DMS79 (cell line): ENCODE measurements at places on chromosomes 11 and 22.

- DNase-seq = no peak
Measured at GRCh38 chr11:34613552-34614056, 7.3 kb upstream of the EHF start.

GRCh38 chr22:23882370-23882769 lies 11.8 kb upstream of the MIF start:
- DNase-seq = no peak

- no peak for DNase-seq
Measured at GRCh38 chr11:5553343-5553742, 5.0 kb upstream of the OR52H1 start.

GRCh38 chr11:116714902-116715301 lies 57.9 kb downstream of the BUD13 start:
- no peak for DNase-seq

DNA sequence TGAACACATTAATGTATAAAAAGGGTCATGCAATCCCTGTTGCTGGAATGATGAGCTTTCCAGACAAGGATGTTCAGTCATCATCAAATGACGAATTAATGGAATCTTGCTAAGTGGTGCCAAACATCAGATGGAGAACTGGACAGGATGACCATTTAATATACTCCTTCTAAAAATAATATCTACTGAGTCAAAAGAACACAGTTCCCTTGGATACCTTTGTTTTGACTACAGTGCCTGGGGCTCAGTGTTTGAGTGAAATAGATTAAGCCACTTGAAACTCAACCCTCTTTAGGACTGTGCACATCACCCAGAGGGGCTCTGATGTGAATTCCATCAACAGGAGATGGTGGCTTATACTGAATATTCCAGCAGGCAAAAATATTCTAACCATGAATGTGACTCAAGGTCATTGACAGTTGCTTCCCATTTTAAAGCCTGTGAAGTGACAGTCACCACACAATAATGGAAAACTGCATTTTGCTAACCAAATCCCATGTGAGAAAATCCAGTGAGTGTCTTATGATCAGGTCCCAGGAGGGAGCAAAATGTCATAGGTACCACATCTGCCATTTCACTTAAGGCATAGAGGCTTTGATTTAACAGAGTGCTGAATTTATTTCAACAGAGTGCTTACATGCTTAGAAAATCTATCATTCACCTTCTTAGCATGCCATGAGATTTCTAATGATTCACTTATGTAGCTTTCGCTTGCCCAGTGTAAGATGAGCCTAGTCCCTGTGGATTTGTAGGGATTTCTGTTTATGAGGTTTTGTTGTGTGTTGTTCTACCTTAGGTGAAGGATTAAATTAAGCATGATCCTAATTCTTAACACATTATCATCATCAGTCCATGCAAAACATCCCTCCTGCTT lies 41.3 kb upstream of the SLN start:
- DNase-seq = no peak

DNA sequence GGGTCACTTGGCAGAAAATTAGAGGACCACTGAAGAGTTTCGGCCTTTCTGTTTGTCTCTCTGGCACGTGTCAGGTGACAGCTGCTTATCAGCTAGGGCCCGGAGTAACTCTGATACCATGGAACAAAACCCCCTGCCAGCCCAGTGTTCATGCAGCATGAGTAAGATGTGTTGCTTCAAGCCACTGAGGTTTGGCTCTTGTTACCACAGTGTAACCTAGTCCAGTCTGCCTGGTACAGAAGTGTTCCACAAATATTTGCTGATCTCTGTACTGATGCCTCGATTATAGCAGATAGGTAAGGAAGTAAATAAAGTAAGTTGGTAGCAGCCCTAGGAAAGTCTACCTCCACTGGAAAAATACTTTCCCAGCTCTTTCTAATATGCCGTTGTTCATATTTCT lies 20.5 kb upstream of the ETS1 start:
- DNase-seq = no peak

DNA sequence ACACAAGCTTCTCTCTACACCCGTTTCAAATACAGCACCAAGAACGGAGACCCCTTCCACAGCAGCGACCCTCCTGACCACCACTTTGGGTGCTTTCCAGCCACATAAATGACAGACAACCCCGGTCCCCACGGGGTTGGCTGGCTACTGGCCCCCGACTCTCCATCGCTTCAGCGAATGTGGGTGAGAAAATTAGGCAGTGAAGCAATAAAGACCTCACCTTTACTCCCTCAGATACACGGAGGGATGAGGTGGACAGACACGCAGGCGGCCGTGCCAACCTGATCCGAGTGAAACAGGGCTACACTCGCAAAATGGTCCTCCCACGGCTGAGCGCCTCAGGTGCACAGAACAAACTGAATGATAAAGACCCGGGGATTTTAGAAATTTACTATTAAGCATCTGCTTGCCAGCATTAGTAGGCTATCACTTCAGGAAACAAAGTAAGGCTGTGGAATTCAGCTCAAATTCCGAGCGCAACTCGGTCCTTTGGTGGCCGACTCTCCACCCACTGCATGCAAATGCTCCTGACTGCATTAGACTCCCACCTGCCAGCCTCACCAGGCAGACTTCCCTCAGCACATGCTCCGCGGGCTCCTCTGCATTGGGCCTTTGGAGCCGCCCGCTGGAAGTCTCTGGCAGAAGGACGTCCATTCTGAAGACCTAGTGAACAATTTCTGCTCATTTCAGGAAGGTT lies 12.8 kb upstream of the EFCAB6 start:
- no peak for DNase-seq

DNA sequence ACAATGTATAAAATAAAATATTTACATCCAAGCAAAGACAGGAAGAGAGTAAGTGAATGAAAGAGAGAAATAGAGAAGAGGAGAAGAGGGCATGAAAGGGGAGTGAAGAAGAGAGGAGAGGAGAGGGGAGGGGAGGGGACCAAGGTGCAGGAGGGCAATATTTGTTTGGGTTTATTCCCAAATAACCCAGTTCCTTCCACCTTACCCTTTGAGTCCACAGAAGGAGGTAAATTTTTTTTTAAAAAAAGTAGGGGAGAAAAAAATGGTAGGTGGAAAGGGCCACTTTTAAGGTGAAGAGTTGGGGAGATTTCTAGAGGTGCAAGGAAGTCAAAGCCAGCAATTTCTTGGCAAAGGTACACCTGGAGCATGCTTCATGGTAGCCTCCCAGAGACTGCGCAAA lies 2.1 kb upstream of the OR5AN1 start:
- no peak for DNase-seq

DNA sequence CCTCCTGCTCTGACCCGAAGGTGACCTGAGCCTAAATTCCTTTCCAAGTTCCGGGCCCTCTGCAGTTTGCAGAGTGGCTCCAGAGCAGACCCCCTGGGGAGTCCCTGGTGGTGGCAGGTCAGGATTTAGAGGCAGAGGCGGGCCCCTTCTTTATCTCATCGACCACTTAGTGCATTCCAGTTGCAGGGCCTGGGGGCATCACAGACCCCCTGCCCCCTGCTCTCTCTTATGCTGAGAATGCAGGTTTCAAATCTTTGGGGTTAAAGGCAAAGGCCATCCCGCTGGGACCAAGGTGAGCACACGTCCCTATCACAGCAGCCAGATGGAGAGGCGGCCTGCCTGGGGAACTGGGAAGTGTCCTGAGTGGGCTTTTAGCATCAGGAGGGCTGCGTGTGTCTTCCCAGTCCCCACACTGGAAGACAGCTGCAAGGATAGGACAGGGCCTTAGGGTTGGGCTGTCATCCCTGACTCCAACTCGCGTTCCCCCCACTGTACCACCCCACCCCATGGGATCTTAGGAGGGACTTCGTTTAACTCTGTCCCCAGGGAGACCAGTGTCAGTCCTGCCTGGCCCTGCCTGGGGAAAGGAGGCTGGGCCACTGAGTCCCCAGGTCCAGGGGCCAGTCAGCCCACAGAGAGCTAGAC lies 11.3 kb downstream of the DERL3 start:
- DNase-seq = no peak

DNA sequence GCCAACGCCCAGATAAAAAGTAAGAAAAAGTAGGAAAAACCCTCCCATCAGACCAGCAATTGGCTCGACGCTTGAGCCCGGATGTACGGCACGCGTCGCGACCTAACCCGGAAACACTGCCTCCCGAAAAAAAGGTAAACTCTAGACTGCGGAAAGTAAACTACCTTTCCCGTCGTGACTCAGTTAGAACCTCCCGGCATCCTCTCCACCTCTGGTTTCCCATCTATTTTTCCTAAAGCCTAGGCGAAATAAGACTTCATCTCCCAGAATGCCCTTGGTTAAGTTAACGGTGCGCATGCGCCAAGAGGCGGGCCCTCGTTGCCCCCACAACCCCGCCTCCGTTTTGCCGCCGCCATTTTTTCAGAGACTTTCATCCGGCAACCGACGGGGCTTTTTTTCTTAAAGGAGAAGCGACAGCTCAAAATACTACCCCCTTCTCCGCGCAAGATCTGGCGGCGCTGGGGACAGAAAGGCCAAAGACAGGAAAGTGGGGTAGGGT lies 678 bp upstream of the ZFP91 start:
- DNase-seq = peak; percentile 97

DNA sequence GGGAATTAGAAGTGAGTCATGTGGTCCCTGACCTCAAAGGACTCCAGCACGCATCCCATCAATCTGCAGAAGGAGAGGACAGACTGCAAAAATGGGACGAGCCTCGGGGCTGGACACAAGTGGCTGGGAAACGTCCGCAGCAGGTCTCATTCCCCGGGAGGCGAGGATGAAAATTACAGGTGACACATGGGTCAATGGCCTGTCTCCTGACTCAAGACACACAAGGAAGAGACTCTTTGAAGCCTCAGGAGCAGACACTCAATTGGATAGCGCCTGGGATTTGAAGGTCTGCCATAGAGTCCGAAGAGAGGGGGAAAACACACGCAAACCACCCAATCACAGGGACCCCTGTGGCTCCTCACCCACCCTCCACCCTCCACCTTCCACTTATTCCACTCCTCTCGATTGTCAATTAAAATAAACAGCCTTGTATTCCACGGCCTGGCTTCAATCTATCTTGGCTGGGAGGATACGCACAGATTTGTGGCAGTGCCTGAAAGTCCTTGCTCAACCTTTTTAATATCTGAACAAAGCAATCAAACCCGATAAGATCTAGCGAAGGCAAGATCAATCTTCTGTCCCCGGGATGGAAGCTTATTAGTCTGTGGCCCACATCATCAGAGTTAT lies 101.8 kb upstream of the CADM1 start:
- no peak for DNase-seq

DNA sequence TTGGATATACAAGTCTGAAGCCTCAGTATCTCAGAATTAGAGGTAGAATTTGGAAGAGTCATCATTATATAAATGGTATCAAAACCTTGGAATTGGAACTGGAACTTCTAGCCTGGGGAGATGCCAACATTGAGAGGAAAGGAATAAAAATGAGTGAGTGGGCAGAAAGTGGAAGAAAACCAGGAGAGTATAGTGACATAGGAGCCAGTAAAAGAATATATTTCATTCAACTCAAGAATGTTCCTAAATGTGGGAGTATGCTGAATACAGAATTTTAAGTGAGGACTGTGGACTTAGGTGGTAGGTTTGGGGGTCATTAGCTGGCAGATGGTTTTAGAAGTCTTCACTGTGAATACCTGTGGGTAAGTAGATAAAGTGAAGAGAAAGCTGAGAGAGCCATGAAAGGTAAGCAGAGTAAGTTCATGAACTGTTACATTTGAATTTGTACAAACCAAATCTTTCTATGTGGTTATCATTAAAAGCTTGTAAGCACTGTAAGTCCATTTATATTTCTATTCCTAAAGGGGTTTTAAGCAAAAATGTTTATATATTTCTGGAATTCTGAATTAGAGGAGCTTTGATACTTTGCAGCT lies 60.2 kb downstream of the PDHX start:
- no peak for DNase-seq

DNA sequence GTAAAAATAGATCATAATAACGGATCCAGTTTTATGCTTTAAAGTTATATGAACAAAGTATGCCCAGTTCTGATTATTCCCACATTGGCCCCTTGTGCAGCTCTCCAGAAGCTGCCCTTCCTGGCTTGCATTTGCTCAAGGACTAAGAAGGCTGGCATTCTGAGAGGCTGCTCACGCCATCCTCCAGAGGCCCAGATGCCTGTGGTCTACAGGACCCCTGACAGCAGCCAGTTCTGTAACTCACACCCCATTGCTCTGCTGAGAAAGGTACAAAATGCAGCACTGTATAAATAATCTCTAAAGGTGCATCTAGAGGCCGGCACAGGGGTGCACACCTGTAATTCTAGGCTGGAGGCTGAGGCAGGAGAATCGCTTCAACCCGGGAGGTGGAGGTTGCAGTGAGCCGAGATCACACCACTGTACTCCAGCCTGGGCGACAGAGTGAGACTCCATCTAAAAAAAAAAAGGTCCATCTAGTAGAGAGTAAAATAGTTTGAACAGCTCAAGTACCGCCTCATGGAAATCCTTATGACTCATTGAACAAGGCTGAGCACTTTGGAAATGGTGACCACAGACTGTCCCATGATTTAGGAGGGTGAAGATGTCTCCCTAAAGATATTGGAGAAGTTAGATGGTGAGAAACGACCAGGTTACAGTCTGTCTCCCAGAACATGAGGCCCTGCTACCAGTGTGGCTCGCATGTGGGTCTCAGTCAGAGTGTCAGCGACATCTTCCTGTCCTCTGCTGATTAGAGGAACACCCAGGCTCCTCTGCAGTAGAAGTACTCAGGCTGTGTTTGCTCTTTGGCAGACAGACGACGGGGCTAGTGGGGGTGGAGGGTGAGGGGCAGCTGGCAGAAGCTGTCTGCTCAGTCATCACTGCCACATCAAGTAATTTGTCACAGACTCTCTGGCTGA lies 56.3 kb downstream of the KREMEN1 start:
- no peak for DNase-seq

GRCh38 chr11:65958291-65958690 lies 3.2 kb upstream of the SART1 start:
- DNase-seq = no peak

DNA sequence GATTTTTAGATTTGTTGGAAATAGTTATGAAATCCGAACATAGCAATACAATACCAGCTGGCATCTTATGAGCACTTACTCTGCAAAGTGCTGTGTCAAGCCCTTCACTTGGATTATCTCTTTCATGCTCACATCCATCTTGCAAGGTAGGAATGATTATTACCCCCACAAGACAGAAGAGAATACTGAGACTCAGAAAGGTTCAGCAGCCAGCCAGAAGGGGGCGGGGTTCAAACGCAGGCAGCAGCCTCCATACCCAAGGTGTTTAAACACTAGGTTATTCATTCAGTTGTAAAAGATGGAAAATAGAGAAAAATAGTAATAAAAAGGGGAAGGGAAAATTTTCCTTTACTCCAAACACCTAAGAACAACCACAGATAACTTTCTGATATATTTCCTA lies 158.5 kb downstream of the CCDC34 start:
- no peak for DNase-seq

DNA sequence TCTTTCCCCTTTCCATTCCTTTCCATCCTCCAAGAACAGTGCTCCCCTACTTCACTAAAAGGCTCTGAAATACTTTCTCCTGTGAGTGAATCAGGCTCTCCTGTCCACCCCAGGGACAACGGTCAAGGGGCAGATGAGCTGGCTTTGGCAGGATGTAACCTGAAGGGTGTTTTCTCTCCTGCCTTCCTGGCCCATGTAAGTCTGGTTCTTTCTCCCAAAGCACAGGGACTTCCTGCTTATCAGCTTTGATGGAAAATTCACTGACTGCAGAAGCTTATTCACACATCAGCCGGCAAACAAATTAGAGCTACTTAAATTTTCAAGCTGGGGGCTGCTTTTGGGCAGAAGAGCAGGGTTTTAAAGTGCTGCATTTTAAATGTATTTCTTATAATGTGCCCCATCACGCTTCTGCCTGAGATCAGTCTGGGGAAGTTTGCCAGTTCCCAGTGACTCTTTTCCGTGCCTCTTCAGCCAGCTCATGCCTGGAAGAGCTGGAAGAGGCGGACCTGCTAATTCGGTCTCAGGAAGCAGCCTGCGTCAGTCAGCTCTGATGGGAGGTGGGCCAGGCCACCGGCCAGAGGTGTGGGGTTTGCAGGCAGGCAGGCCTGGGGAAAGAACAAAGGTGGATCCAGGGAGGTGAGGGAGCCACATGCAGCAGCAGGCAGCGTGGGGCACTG lies 140.4 kb upstream of the TBCEL start:
- no peak for DNase-seq
